Stimulated activated naive B cell treated with anti-CD40 and anti-IgM and Interleukin-4, amounts not matched to agents 10 μg/mL and 1 μg/mL and 100 μg/mL, for 72 hours (primary cell): ENCODE measurements at places on chromosomes 11 and 22.

DNA sequence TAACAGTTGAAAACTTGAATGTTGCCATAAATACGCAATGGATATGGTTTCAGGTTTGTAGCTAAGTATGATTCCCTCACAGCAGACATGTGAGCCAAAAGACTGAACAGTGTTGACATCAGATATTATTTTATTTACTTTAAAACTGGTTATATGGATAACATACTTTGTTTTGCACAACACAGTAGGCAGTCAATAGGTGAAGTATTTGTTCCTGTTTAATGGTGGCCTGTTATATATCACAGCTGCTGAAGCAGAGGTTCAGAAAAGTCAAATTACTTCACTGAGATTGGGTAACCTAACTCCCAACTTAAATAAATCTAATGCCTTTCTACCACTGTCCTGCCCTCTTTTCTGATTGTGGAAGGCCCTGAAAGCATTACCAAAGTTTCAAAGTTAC is 44.6 kb downstream of the YAP1 start:
- no peaks in the 10 kb centered on the region for H3K4me1 ChIP-seq
- H3K27ac ChIP-seq = no peak overlapping the region
- H3K27me3 ChIP-seq = peaks cover 8% of the 10 kb centered on the region
- no peaks in the 10 kb centered on the region for H3K36me3 ChIP-seq
- no peak for DNase-seq
- H3K4me3 ChIP-seq = no peak overlapping the region

DNA sequence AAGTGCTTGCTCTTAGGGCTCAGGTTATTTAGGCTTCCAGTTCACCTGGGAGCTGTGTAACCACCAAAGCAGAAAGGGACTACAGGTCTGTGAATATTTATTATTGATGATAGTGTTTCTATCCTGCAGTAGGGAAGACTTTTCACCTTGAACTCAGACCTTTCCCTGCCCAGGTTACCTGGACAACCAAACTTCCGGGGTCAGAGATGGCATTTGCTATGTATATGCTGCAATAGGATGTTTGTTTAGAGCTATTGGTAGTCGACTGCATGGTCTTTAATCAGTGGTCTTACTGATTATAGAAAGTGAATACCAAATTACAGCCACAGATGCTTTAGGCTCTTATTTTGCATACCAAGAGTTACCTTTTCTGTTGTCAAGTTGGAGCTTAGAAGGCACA is 82.6 kb upstream of the MYO18B start:
- H3K4me3 ChIP-seq = no peak overlapping the region
- H3K27ac ChIP-seq = no peak overlapping the region
- peaks cover 58% of the 10 kb centered on the region for H3K4me1 ChIP-seq
- peaks cover 28% of the 10 kb centered on the region for H3K36me3 ChIP-seq
- DNase-seq = no peak

GRCh38 chr11:67351275-67352005 is 1.9 kb downstream of the POLD4 start:
- peak overlapping the region; percentile 82 for H3K27ac ChIP-seq
- H3K4me1 ChIP-seq = peaks cover 68% of the 10 kb centered on the region
- peaks cover 15% of the 10 kb centered on the region for H3K36me3 ChIP-seq
- H3K27me3 ChIP-seq = no peaks in the 10 kb centered on the region
- no peak for DNase-seq

DNA sequence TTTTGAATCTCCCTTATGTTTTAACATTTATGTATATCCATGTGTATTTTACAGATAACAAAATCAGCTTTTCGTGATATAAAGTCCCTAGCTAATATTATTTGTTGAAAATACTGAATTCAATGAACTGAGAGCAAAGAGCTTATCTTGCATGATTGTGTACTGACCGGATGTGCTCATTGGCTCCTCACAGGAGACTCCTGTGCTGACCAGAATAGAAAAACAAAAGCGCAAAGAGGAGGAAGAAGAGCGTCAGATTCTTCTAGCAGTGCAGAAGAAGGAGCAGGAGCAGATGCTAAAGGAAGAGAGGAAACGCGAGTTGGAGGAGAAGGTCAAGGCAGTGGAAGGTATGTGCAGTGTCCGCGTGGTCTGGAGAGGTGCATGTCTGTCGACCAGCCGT is 39.4 kb upstream of the SLC25A18 start:
- no peaks in the 10 kb centered on the region for H3K36me3 ChIP-seq
- H3K4me3 ChIP-seq = no peak overlapping the region
- H3K27me3 ChIP-seq = peaks cover 12% of the 10 kb centered on the region
- peaks cover 4% of the 10 kb centered on the region for H3K4me1 ChIP-seq
- no peak overlapping the region for H3K27ac ChIP-seq

- peaks cover 6% of the 10 kb centered on the region for H3K27me3 ChIP-seq
- no peaks in the 10 kb centered on the region for H3K36me3 ChIP-seq
- no peaks in the 10 kb centered on the region for H3K4me1 ChIP-seq
- DNase-seq = no peak
- no peak overlapping the region for H3K27ac ChIP-seq
These were observed 195.0 kb downstream of the KIF18A start for GRCh38 chr11:27912916-27913315.

- no peak overlapping the region for H3K4me3 ChIP-seq
- H3K4me1 ChIP-seq = peaks cover 18% of the 10 kb centered on the region
- H3K27me3 ChIP-seq = peaks cover 14% of the 10 kb centered on the region
- H3K27ac ChIP-seq = no peak overlapping the region
- no peaks in the 10 kb centered on the region for H3K36me3 ChIP-seq
These were observed 20.6 kb downstream of the ELFN2 start for GRCh38 chr22:37406441-37407235.

GRCh38 chr11:497565-498296 is 9.3 kb downstream of the RNH1 start:
- peaks cover 59% of the 10 kb centered on the region for H3K36me3 ChIP-seq
- peak overlapping the region; percentile 79 for H3K27ac ChIP-seq
- no peak for DNase-seq
- H3K4me3 ChIP-seq = no peak overlapping the region
- H3K27me3 ChIP-seq = no peaks in the 10 kb centered on the region

GRCh38 chr22:44272401-44272771 is 40.4 kb downstream of the SHISAL1 start:
- no peaks in the 10 kb centered on the region for H3K36me3 ChIP-seq
- no peak overlapping the region for H3K27ac ChIP-seq
- H3K27me3 ChIP-seq = peaks cover 33% of the 10 kb centered on the region
- no peak for DNase-seq
- peaks cover 5% of the 10 kb centered on the region for H3K4me1 ChIP-seq

GRCh38 chr11:115764176-115764575 is 260.0 kb upstream of the CADM1 start:
- H3K36me3 ChIP-seq = no peaks in the 10 kb centered on the region
- H3K4me1 ChIP-seq = no peaks in the 10 kb centered on the region
- no peak overlapping the region for H3K4me3 ChIP-seq
- H3K27ac ChIP-seq = no peak overlapping the region

- no peak overlapping the region for H3K4me3 ChIP-seq
- DNase-seq = no peak
- no peaks in the 10 kb centered on the region for H3K36me3 ChIP-seq
- no peak overlapping the region for H3K27ac ChIP-seq
These were observed 140.2 kb upstream of the TIMP3 start for GRCh38 chr22:32661296-32661695.

DNA sequence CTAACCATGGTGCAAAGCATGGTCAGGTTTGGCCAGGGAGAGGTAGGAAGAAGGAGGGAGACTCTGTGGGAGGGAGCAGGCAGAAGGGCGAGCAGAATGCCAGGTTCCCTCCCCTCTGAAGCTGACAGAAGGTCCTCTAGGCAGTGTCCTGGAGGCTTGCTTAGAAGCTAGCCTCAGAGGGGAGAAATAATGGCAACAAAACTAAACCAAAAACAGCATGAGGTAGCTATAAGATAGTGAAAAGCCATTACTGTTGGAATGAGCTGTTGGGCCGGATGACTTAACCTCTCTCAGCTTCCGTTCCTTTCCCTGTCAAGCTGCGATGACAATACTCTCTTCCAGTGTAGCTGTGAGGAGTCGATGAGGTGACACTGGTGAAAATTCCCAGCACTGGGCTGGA is 36.6 kb downstream of the RASSF10 start:
- no peaks in the 10 kb centered on the region for H3K4me1 ChIP-seq
- no peak overlapping the region for H3K27ac ChIP-seq
- DNase-seq = no peak
- H3K4me3 ChIP-seq = no peak overlapping the region
- no peaks in the 10 kb centered on the region for H3K36me3 ChIP-seq

- no peak overlapping the region for H3K4me3 ChIP-seq
- no peaks in the 10 kb centered on the region for H3K4me1 ChIP-seq
- DNase-seq = no peak
- H3K27ac ChIP-seq = no peak overlapping the region
These were observed 45.1 kb downstream of the C11orf96 start for GRCh38 chr11:43987384-43988039.

DNA sequence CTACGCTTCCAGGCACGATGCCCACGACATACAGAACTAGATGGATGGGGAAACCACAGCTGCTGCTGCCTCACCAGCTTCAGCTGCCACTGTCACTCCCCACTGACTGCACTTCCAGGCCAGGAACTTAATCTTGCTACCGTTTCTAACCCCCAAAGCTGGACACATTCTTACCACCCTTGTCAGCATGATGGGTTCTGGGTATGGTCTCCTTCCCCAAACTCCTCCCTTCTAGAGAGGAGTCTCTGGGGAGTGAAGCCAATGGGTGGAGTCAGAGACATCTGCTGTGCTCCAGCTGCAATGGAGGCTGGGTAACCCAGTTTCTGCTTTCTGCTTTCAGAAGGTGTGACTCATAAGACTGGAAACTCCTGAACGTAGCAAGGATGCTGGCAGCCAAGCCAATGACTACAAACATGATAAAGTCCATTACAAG is 87.0 kb upstream of the THY1 start:
- peak overlapping the region; percentile 9 for H3K4me3 ChIP-seq
- H3K4me1 ChIP-seq = peaks cover 47% of the 10 kb centered on the region
- peak; percentile 85 for DNase-seq
- peaks cover 8% of the 10 kb centered on the region for H3K27me3 ChIP-seq
- H3K36me3 ChIP-seq = no peaks in the 10 kb centered on the region

- peaks cover 14% of the 10 kb centered on the region for H3K4me1 ChIP-seq
- no peak overlapping the region for H3K4me3 ChIP-seq
- no peak for DNase-seq
- peaks cover 8% of the 10 kb centered on the region for H3K36me3 ChIP-seq
- no peaks in the 10 kb centered on the region for H3K27me3 ChIP-seq
These were observed 14.9 kb upstream of the MIEF1 start for GRCh38 chr22:39486951-39487825.

- H3K4me3 ChIP-seq = no peak overlapping the region
- H3K27ac ChIP-seq = no peak overlapping the region
- peak; percentile 13 for DNase-seq
- no peaks in the 10 kb centered on the region for H3K4me1 ChIP-seq
- peaks cover 13% of the 10 kb centered on the region for H3K27me3 ChIP-seq
These were observed 435.1 kb upstream of the DDI1 start for GRCh38 chr11:103601225-103601846.

DNA sequence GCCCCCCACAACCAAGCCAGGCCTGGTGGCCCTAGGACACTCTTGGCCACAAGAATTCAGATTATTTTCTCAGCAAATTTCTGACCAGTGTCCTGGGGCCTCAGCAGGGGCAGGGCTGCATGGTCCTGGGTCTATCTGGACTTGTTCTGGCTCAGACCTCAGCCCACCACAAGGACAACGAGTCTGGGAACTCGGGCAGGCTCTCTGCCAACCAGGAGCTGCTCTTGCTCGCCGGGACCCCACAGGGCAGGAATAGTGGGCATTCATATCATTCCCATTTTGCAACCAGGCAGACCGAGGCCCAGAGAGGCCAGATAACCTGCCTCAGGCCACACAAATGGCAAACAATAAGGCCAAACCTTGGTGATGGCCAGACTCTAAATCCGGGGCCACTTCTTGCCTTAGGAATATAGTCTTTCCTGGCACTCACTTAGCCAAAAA is 75.4 kb upstream of the WNT7B start:
- H3K4me3 ChIP-seq = peak overlapping the region; percentile 90
- H3K27me3 ChIP-seq = no peaks in the 10 kb centered on the region
- H3K27ac ChIP-seq = peak overlapping the region; percentile 98
- H3K36me3 ChIP-seq = no peaks in the 10 kb centered on the region

DNA sequence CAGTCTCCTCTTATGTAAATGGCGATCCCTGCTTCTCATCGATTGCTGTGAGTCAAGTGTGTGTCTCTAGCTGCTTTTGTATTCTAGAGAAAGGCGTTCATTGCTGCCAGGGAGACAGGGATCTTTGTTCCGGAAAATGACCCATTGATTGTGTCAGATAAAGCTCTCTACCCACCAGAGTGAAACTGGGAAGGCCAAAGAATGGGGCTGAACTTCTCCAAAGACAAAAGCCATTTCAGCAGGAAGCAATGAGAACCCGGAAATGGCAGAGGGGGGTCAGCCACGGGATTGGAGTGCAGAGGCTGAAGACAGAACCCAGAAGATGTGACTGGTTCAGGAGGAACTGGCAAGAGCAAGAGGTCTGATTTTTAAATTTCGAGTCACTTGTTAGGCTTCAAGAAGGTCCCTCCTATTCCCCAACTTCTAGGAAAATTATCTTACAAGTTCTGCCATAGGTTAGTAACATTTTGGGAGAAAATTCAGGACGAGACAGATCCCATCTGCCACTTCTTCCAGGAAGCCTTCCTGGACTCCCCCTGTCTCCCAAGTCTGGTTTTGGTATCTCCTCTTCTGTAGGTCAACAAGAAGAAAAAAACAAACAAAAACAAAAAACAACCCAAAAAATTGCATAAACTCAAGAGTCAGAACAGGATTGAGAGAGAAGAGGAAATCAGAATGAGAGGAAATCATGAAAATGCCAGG is 110.6 kb downstream of the NECTIN1 start:
- H3K36me3 ChIP-seq = no peaks in the 10 kb centered on the region
- no peak overlapping the region for H3K27ac ChIP-seq
- DNase-seq = no peak
- H3K4me3 ChIP-seq = no peak overlapping the region

DNA sequence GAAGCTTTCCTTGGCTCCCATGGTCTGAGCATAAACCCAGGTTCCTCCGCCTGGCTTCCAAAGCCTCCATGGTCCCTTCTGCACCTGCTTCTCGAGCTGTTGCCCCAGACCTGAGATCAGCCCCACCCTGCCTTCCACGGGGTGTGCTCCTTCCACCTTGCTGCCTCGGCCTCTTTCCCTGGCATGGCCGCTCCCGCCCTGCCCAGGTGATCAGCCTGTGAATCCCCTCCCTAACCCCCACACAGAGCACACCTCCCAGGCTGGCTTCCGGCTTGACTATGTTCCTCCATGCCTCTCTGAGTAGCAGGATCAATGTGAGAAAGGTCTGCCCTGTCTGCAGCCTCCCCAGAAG is 2.7 kb upstream of the PPP6R3 start:
- H3K27ac ChIP-seq = peak overlapping the region; percentile 6
- no peak overlapping the region for H3K4me3 ChIP-seq
- peaks cover 15% of the 10 kb centered on the region for H3K4me1 ChIP-seq
- H3K27me3 ChIP-seq = no peaks in the 10 kb centered on the region
- no peak for DNase-seq

GRCh38 chr22:36773935-36774334 is 2.0 kb downstream of the IFT27 start:
- H3K36me3 ChIP-seq = peaks cover 20% of the 10 kb centered on the region
- H3K27ac ChIP-seq = no peak overlapping the region
- H3K27me3 ChIP-seq = peaks cover 5% of the 10 kb centered on the region
- peaks cover 14% of the 10 kb centered on the region for H3K4me1 ChIP-seq
- H3K4me3 ChIP-seq = no peak overlapping the region
- DNase-seq = no peak
